ENCODE measurements at places on chromosomes 2 and 18.
A peak's percentile ranks its signal among the peaks of the same experiment; 100 is the strongest.

DNA sequence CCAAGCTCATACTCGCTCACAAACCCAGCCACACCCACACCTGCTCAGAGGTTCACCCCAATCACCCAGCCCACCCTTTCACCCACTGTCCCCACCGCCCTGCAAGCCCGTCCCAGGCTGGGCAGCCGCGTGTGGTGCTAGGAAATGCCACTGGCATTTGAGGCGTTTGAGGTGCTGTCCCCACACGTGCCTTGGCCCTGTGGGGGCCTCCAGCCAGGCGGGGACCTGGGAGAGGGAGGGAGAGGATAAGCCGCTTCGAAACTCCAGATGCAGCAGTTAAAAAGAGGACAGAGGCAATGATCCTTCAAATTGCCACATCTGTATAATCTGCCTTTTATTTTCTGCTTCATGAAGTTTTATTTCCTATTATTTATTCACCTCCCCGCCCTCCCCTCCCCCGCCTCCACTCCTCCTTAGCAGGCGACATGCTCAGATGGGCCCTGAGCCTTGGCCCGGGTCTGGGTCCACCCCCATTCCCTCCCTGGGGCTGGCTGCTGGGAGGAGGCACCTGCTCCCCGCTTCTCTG, 35.9 kb downstream of the PSD4 start:
- no peak for DNase-seq

GRCh38 chr2:18987592-18988073, 370.8 kb downstream of the OSR1 start:
- DNase-seq: peak; percentile 65

DNA sequence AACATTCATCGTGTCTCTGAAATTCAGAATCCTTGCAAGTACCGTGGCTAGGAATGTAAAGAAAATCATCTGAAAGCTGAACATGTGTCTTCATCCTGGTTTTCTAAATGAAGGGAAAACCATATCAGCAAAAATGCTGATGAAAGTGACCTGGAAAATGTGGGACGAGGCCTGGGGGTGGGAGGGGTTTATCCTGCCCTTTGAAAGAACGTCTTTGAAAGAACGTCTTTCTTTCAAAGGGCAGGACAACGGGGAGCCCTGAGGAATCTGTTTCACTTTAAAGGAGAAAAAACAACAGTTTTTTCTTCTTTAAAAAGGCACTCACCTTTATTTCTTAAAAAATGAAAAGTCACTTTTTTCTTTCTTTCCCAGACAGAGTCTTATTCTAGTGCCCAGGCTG, 185.2 kb downstream of the ALPK2 start:
- DNase-seq: no peak

- no peak for DNase-seq
These were observed 12.9 kb upstream of the DTNA start for GRCh38 chr18:34697233-34697632.

- no peak for DNase-seq
These were observed 42.8 kb upstream of the SMAD7 start for GRCh38 chr18:48993586-48993985.

- no peak for DNase-seq
These were observed 1187.2 kb upstream of the CRIM1 start for GRCh38 chr2:35168351-35168750.

DNA sequence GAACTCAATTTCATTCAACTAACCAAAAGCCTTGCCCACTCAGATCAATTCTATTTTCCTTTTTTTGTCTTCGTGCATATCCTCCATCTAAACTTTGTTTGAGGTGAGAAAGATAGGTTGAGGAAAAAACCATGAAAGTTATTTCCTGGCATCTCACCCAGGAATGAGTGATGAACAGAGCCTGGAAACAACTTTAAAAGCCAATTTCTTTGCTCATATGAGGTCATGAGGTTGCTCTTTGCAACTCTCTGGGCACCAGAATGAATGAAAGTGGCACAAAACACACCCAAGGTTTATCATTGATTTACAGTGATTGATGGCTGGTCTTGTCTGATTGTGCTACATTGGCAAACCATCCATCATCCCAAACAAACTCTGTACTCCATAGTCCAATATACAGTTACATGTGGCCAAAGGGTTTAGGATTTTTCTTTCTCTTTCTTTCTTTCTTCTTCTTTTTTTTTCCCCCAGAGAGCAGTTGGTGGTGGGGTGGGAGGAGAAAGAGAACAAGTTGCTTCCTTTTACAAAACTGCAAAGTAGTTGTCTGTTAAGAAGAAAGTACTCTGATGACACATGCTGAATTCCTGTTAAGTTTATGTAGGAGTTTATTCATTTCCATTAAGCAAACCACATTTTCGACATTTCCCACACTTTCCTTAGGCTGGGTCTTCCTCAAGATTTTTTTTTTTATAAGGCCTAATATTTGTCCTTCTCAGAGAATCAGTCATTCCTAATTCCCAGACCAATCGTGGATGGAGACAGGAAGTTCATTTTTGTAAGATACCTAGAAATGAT, 575.9 kb upstream of the ZEB2 start:
- no peak for DNase-seq

DNA sequence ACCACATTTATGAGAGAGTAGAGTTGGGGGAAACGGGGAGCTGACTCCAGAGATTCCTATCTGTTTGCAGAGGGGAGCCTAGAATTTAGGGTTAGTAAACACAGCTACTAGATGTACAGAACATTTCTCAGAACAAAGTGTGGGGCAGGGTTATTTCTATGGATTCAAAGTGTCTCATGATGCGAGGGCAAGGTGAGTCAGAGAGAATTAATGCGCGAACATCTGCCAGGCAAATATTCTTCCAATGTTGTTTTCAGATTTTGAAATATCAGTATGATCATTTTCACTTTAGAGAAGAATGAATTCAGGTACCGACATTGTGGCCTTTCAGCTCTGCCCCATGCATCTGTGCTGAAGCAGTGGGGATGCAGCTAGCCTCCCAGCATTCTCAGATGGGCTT, 2.0 kb upstream of the DSEL start:
- no peak for DNase-seq

DNA sequence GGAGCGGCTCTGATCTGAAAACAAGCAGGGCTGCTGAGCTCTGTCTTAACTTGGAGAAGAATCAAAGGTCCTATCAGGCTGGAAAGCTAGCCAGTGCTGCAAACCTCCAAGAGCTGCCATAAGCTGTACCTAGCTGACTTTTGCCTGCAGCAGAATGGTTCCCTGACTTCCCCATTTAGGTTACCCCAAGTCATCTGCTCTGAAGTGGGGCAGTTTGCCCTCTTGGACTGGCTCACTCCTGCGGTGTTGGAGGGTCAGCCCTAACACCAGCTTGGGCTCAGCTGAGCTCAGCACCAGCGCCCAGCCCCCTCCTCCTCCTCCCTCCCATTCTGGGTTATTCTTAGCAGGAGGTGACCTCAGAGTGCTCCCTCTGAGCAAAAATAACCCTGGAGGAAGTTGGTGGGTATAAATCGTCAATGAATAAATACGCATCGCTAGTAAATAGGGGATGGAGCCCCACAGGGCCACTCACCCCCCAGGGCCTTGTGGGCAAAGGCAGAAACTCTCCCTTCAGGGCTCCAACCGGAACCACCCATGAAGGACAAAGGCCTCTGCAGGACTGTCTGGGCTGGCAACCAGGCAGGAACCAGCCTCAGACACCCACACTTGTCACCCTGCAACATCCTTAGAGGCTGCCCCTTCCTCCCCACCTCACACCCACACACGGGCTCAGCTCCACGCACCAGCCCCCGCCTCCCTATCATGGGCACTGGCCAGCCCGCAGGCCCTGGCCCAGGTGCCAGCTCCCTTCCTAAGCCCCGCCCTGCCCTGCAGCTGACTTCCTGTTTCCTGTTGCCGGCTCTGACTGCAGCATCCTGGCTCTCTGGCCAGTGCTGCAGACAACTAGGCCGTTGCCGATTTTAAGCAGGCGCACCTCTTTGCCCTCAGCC, 46.9 kb downstream of the DNMT3A start:
- no peak for DNase-seq

DNA sequence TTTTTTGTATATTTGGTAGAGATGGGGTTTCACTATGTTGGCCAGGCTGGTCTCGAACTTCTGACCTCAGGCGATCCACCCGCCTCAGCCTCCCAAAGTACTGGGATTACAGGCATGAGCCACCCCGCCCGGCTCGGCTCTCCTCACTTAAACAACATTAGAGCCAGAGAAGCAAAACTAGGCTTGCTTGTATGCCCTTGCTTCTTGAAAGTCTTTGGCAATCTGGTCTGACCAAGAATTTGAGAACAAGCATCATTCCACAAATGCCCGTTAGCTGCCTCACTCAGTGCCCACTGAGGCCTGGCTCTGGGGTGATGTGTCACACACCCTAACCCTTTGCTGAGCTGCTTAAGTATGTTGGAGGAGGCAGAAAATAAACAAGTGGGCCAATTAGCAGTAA, 33.5 kb downstream of the SOWAHC start:
- DNase-seq: peak; percentile 15

GRCh38 chr2:146532509-146533147, 1312.2 kb upstream of the ACVR2A start:
- DNase-seq: no peak

DNA sequence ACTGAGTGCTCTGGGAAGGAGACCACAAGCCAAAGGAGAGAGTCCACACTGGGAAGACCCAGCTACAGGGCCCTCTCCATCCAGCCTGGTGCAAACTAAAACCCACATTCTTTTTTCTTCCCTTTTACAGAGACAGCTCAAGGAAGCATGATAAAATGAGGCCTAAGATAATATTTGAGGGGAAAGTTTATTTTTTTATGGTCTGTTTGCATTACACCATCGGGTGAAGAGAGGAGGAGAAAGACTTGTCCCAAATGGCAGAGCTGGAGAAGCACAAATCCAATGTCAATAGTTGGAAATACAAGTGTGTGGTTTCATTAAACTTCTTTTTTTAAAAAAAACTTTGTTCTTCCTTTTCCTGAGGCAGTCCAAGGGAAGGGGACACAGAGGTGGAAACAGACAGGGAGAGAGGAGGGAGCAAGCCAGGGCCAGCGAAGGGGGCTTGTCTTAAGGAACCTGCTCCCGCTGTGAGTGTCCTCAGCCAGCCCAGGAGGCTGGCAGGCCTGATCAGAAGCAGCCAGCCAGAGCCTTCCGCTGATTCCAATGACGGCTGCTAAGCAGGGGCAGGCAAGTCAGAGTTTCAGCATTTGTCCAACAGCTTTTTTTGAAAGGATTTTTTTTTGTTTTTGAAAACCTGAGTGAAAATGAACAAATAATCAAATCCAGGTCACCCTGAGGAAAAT, 203.8 kb upstream of the SIX2 start:
- DNase-seq: no peak

DNA sequence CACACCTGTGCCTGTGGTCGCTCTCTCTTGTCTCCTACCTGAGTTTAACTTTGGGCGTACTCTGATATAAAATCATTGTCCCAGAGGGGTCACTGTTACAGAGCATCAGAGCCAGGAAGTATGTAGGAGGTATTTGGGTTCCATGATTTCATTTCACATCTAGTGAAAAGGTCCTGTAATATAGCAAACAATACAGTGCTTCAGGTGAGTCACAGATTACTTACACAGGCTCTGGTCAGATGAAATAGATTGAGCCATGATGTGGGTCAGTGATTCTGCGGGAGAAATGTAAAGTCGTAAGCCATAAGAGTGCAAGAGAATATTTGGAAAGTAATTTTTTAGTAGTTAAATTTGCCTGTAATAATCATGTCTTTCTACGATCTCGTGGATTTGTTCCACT, 70.2 kb downstream of the SOCS6 start:
- DNase-seq: no peak

GRCh38 chr2:189176516-189176915, 3.0 kb downstream of the COL5A2 start:
- no peak for DNase-seq

- no peak for DNase-seq
These were observed 484.0 kb downstream of the TSN start for GRCh38 chr2:122239440-122239839.

DNA sequence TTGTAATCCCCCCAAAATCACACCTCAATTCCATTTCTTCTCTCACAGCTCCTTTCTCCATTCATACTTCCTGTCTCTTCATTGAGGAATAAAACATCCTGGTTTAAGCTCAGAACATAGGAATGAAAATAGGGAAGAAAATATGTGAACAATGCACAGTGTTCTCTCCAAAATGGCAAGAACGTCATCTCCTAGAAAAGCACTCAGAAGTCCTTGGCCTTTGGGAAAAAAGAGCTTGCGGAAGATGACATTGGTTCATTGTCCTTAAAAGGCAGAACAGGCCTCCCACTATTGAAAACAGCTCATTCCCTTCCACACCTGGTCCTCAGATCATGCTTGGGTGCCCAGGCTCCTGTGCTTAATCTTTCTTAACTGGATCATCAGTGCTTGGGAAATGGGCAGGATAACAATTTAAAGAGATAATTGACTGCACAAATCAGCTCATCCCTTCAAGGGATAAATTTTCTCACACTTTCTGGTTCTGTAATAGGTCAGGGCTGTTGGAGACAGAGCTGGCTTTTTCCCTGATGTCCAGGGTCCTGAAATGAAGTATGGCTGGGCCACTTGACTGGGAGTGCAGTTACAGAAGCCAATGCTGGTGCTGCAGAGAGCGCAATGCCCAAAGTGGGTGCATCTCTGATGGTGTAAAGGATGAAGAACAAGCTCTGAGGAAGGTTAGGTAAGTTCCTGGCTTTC, 69.2 kb downstream of the MARCHF4 start:
- no peak for DNase-seq

GRCh38 chr2:210172219-210172575, 988 bp upstream of the KANSL1L start:
- no peak for DNase-seq

DNA sequence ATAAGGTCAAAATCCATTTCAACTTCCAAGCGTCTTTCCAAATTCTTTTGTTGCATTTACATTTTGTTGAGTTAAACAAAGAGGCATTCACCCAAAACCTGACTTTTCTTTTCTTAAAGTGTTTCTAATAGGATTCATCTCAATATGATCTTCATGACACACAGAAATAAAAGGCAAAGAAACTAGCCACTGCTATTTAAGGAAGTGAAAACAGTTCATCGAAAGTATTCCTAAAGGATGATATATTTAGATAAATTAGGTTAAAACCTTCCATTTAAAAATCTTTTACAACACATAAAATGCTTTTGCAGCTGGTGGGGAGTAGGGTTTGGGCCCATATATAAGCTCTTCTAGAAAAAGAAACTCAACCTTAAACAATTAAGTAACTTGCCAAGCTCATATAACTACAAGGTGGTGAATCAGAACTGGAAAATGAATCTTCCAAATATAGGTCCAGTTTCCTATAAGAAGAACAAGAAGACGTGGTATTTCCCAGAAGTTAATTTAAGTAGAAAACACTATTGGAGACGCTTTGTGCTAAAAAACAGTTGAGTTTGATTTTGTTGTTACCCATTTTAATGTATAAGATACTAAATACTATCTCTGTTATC, 336.0 kb upstream of the HNRNPA3 start:
- DNase-seq: no peak
